Ecto neural progenitor cell (in vitro differentiated cells): ENCODE measurements at places on chromosomes 5 and 9.

- DNase-seq = no peak
Measured at GRCh38 chr5:178338750-178339144, 106.1 kb upstream of the PHYKPL start.

DNA sequence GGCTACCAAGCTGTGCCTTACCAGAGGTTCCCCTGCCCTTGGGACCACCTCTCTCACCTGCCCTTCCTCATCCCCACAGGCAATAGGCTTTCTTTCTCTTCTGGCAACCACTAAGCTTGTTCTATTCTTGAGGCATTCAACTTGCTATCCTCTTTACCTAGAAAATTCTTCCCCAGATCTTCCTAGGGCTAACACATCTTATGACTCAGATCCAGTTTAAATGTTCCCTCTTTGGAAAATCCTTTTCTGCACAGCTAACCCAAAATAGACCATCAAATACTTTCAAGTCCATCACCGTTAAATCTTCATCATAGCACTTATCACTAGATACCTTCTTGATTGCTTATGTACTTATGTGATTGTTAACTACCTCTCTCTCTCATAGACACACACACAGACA lies 93.7 kb downstream of the ENC1 start:
- DNase-seq = no peak

GRCh38 chr5:78615697-78616096 lies 32.9 kb downstream of the LHFPL2 start:
- DNase-seq = no peak

DNA sequence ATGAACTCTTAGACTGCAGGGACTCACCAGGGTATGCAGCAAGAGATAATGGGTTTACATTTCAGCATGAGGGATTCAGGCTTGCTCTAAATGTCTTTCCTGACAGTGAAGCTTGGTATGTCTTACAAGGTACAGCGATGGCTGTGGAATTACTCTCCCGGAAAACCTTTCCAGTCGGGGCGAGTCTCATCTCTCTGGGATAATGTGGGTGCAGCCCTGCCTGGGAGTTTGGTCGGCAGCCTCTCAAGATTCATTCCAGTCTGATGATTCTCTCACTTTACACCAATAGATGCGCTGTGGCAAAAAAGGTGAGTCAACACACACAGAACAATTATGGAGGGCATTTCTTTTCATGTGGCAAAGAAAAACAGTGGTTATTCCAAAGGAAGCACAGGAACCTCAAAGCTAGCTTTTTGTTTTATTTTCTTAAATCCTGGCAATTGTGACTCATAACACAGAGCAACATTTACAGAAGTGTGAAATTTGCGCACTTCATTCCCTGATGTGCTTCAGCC lies 190.3 kb downstream of the DCP2 start:
- no peak for DNase-seq

DNA sequence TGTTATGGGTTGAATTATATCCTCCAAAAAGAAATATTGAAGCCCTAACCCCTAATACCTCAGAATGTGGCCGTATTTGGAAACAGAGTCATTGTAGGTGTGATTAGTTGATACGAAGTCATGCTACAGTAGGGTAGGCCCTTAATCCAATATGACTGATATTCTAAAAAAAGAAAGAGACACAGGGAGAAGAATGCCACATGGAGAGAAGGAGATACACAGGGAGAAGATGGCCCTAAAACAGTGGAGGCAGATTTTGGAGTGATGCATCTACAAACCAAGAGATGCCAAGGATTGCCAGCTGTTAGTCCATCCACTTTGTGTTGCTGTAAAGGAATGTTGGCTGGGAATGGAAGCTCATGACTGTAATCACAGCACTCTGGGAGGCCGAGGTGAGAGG lies 21.3 kb downstream of the ARRDC3 start:
- no peak for DNase-seq

- no peak for DNase-seq
Measured at GRCh38 chr9:108041551-108041950, 552.0 kb upstream of the KLF4 start.

DNA sequence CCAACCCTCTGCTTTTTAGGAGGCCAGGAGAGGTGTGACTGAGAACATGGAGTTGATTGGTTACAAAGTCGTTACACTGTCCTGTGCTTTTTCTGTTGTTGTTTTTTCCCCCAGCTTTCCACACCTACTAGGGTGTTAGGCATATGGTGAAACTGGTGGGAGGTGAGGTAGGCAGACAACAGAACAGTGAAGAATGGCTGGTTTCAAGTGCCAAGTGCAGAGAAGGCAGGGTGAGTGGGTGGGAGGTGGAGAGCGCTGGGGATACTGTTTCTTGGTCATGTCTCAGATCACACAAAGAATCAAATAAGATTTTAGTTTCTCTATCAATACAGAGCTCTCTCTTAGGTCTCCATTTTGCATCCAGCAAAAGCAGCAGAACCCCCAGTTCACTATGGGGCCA lies 2.2 kb upstream of the SPTAN1 start:
- DNase-seq = no peak

- no peak for DNase-seq
Measured at GRCh38 chr9:99557816-99558215, 263.9 kb upstream of the NR4A3 start.

- DNase-seq = no peak
Measured at GRCh38 chr9:95171001-95171400, 146.5 kb downstream of the FANCC start.

DNA sequence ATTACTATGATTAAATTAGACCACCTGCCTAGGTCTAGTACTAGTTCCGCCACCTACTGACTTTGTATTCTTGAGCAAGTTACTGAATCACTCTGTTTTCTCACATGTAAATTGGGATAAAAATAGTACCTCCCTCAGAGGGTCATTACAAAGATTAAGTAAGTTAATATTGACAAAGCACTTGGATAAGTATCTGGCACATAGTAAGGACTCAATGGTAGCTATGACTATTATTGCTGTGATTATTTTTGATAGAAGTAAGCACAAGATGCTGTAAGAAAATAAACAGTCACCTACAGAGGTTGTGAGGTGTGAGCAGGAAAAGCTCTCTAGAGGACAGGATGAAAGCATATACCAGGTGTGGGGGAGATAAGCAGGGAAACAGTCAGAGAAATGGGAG lies 173.1 kb upstream of the PAPPA start:
- DNase-seq = no peak

GRCh38 chr5:10199692-10200091 lies 50.0 kb downstream of the ATPSCKMT start:
- no peak for DNase-seq

DNA sequence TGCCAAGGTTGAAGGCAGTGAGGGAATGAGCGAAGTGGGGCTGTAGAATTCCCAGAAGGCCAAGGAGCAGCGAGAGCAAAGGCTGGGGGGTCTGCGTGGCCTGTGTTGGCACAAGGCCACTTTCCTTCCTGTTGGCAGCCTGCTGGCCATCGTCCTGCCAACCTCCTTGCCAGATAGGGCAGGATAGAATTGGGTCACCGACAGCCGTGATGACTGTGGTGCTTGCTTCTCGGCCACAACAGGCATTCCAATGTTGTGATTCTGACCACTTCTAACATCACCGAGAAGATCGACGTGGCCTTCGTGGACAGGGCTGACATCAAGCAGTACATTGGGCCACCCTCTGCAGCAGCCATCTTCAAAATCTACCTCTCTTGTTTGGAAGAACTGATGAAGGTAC lies 18.9 kb downstream of the TRIP13 start:
- DNase-seq = no peak

GRCh38 chr9:112863746-112864145 lies 26.9 kb downstream of the SLC46A2 start:
- no peak for DNase-seq

DNA sequence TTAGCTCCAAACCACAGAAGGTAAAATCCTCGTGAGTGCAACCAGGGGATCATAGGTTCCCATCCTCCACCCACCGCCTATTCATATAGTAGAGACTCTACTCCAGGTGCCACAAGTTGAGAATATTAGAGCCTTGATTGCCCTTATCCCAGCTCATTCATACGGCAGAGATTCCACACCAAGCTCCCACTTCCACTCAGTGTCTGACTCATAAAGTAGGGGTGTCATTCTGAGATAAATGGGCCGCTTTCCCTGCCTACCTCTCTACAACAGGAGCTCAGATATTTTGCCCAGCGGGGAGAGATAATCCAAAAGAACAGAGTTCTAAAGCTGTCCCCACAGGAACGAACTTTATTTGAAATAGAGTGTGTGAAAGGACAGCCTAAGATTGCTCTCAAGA lies 9.4 kb downstream of the SLC22A4 start:
- DNase-seq = no peak

GRCh38 chr5:35218981-35219380 lies 11.3 kb downstream of the PRLR start:
- DNase-seq = no peak

DNA sequence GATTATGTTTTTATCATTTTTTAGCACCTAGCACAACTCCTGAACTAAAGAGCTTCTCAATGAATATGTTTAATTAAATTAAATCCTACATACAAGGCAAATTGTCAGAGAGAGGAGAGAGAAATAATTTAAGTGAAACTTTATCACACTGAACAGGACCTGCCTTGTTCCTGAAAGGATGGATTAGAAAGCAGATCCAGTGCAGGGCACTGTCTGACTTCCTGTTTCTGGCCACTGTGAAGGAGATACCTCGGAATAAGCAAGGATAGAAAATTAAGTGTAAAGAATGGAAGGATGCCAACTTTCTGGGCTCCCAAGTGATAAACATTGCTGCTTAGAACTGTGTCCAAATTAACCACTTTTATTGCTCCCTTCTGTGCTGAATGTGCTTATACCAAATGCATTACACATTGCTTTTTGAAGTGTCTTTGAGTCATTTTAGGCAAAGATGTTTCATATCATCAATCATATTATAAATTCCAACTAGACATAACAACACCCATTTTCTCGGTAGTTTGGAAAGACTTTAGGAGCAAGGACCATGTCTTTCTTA lies 89.1 kb upstream of the SPDL1 start:
- DNase-seq = no peak

- DNase-seq = no peak
Measured at GRCh38 chr9:38440516-38440915, 16.3 kb upstream of the IGFBPL1 start.

DNA sequence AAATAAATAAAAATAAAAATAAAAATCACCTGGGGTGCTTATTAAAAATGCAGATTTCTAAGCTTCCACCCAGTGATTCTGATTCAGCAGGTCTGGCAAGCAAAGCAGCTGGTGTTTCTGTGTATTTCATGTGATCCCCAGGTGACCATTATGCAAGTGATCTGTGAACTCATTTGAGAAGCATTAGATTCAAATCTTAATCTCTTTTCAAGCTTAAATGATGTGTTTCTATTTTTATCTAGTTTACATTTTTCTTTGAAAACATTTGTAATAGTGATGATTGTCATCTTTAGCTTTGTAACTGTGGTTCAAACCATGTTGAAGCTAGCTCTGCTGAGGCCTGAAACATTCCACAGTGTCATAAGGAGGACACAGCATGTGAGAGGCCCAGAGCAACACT lies 804.8 kb upstream of the ZNF608 start:
- no peak for DNase-seq

DNA sequence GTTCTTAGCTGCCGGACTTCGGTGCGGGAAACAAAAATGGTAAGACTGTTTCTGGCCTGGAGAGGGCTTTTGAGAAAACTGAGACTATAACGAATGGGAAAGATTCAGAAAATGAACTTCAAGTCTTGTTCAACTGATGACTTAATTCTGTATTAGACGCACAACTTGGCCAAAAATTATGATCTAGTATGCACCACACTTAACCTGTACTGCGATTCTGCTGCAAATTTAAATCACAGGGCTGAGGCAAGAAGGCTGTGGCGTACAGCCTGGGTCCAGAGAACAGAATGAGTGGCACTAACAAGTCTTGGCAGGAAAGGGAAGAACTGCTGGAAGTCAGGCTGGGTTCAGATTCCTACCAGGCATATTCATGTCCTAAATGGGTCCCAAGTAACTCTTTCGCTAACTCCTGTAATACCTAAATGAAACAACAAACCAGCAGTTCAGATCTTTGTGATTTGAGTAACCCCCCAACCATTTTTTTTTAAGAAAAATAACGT lies 781 bp upstream of the COL23A1 start:
- no peak for DNase-seq

- DNase-seq = no peak
Measured at GRCh38 chr5:129858131-129858675, 46.1 kb upstream of the CHSY3 start.

DNA sequence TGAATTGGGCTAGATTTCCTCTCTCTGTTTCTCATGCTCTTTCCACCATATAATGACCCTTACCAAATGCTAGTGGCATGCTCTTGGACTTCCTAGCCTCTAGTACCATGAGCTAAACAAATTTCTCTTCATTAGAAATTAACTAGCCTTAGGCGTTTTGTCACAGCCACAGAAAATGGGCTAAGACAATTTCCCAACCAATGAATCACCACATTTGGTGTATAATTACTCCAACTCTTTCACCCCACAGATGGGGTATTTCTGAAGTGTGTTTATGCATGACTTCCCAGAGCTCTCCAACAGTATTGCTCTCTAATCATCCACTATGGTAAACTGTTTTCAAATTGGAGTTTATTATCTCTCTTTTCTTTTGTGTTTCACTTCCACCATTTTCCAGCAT lies 1041.1 kb upstream of the COX7C start:
- DNase-seq = no peak

- DNase-seq = no peak
Measured at GRCh38 chr5:37875051-37875787, 35.4 kb upstream of the GDNF start.

DNA sequence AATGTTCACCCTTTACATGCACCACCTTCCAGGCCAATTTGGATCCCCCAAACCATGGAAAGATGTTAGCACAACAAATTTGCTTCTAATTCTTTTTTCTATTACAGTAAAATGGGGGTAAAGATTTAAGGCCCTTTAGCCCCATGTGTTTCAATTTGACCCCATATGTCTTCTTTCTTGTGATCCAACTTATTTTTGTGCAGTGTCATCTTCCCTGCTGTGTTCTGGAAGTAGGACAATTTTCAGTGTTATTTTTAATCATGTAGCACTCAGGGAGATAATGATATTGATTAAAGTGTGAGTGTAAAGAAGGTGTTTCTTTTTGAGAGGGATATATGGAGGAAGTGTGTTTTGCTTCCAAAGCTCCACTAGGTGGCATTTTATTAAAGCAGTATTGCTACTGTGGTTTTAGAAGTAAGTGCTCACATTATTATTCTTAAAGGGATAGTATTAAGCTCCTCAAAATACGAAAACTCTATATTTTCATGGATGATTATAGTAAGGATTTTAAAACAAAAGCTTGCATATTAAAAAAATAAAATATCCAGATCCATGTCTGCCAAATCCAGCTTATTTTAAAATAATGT lies 118.7 kb upstream of the ATP10B start:
- DNase-seq = no peak

DNA sequence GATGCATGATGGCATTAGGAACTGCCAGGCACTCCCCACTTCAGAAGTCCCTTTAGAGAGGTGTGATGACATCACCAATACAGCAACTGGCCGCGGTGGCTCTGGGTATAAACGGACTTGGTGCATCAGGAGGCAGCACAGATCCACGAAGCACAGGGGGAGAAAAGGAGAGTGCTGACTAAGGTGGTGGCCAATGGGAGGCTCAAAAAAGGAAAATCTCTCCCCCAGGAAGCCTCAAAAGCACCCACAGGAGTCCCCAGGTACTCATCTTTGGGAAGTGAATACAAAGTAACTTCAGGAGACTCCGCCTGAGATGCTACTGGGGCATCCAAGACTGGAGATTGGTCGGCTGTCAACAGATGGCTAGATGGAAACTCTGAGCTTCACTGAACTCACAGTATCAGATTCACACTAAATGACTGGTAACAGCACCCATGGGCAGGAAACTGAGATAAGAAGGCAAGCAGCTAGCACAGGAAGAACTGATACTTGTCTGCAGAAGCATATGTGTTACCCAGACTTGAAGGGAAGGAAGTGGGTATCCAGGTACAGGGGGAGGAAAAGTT lies 7.6 kb downstream of the TTC39B start:
- no peak for DNase-seq
